ENCODE measurements at places on chromosomes 12 and 14.

GRCh38 chr12:8519171-8519570 lies 5.9 kb downstream of the CLEC4D start:
- no peak for DNase-seq

DNA sequence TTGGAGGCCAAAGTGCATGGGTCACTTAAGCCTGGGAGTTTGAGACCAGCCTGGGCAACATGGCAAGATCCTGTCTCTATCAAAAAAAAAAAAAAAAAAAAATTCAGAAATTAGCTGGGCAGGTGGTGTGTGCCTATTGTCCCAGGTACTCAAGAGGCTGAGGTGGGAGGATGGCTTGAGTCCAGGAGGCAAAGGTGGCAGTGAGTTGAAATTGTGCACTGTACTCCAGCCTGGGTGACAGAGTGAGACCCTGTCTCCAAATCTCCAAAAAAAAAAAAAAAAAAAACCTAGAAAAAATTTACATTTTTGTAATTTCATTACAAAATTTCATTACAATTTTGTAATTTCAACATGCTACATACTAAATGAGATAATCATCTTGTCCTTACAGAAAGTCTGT lies 42.7 kb downstream of the SYNE2 start:
- no peak for DNase-seq

DNA sequence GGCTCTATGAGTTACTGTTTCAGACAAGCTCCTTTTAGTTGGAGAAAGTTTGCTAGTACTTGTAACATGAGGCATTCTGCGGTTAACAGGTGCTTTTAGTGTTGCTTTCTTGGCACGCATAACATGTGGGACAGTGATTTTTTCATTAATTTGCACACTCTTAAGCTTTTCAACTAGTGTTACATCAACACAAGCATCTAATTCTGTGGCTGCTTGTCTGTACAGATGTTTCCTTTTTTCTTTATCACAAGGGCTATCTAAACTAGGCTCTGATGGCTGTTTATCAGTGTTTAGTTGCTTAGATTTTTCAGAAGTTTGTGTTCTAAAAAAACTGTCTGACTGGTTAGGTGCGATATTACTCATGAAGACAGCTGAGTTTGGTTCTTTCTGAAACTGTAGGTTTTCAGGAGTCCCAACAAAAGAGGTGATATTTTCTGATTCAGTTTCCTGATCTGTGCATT lies 120.1 kb downstream of the RALGAPA1 start:
- DNase-seq, result no peak

GRCh38 chr14:65650826-65651225 lies 238.3 kb downstream of the FUT8 start:
- DNase-seq, result no peak

- DNase-seq, result no peak
Observed at GRCh38 chr12:124603100-124603541, 35.7 kb upstream of the NCOR2 start.

DNA sequence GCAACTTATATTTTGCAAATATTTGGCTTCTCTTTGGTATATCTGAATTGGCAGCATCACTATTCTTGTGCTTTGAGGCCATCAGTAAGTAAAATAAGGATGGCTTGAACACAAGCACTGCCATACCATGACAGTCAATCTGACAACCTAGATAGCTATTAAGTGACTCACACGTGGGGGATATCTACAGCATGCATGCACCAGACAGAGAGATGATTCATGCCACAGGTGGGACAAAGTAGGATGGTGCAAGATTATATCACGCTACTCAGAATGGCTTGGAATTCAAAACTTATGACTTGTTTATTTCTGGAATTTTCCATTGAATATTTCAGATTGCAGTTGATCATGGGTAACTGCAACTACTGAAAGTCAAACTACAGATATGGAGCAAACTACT lies 675.6 kb upstream of the MDGA2 start:
- no peak for DNase-seq

DNA sequence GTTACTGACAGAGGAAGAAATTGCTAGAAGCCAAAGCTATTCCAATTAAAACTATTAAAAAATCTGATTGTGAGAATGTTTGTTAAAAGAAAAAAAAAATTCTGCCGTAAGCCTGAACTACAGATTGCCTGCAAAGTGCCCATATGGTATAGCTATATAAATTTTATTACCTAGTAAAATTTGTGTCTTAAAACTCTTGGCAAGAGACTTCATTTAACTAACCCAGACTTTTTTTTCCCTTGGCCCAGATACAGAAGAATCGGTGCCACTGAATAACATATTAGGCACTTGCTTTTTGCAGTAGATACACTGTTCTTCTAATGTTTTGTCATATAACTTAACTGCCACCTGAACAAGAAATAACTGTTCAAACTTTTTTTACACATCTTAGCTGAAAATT lies 125.5 kb downstream of the RPS29 start:
- DNase-seq, result no peak

GRCh38 chr12:125280482-125281377 lies 215.5 kb downstream of the AACS start:
- DNase-seq, result no peak

DNA sequence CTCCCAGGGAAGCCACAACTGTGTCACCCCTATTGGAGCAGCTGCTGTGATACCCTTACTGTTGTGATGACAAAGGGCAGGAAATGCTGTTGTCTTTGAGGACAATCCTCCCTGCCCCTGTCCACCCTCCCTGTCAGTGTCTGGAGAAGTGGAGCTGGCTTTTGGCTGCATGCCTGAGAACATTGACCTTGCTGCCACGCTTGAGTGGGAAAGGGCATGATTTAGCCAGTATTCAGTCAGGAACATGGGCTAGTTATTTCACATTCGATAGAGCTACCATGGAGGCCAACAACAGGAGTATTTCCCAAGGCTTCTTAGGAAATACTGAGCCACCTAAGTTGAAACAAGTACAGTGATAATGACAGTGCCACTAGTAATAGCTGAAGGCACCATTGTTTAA lies 59.4 kb downstream of the MYRFL start:
- no peak for DNase-seq

- DNase-seq, result peak; percentile 72
Observed at GRCh38 chr12:40010899-40011774, 94.7 kb downstream of the SLC2A13 start.

GRCh38 chr12:111705672-111706071 lies 19.8 kb downstream of the ACAD10 start:
- DNase-seq, result no peak

DNA sequence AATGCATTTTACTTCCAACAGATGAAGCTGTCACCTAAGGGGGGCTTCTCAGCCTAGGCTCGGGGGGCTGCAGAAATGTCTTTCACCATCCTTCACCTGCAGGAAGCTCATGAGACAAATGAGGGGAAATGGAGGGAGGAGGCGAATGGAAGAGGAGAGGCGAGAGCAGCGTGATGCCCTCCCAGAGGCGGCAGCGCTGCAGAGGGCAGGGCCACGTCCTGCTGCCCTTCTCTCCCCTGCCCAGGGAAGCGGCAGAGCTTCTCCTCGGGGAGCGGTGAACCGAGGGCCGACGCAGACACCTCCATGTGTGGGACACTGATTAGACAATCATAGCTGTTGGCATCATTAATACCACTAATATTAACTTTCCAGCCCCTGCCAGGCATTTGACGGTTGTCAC lies 78.3 kb downstream of the SERPINA3 start:
- no peak for DNase-seq

GRCh38 chr14:61691495-61691894 lies 3.8 kb upstream of the HIF1A start:
- DNase-seq, result no peak

DNA sequence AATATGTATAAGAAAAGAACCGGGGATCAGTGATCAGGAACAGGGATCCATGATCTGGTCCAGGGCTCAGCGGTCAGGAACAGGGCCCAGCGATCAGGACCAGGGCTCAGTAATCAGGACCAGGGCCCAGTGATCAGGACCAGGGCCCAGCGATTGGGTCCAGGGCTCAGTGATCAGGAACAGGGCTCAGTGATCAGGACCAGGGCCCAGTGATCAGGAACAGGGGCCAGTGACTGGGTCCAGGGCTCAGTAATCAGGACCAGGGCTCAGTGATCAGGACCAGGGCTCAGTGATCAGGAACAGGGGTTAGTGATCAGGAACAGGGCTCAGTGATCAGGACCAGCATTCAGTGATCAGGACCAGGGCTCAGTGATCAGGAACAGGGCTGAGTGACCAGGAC lies 56.3 kb downstream of the TMEM121 start:
- DNase-seq, result peak; percentile 56

DNA sequence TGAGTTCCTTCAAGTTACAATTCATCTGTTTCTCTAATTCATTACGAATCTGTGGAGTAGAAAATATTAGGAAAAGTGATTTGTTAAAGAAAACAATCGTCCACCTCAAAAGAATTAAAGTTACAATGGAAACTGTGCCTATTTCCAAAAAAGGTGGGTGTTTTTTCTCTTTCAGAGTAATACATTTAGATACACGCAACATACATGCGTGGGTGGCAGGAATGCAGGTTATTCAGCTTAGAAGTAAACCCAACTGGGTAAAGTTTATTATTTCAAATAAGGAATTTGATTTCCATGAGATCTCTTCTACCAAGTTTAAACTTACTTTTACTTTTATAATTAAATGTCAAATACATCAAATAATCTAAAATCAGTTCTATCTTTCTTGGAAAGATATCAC lies 52.2 kb downstream of the SSH1 start:
- no peak for DNase-seq

DNA sequence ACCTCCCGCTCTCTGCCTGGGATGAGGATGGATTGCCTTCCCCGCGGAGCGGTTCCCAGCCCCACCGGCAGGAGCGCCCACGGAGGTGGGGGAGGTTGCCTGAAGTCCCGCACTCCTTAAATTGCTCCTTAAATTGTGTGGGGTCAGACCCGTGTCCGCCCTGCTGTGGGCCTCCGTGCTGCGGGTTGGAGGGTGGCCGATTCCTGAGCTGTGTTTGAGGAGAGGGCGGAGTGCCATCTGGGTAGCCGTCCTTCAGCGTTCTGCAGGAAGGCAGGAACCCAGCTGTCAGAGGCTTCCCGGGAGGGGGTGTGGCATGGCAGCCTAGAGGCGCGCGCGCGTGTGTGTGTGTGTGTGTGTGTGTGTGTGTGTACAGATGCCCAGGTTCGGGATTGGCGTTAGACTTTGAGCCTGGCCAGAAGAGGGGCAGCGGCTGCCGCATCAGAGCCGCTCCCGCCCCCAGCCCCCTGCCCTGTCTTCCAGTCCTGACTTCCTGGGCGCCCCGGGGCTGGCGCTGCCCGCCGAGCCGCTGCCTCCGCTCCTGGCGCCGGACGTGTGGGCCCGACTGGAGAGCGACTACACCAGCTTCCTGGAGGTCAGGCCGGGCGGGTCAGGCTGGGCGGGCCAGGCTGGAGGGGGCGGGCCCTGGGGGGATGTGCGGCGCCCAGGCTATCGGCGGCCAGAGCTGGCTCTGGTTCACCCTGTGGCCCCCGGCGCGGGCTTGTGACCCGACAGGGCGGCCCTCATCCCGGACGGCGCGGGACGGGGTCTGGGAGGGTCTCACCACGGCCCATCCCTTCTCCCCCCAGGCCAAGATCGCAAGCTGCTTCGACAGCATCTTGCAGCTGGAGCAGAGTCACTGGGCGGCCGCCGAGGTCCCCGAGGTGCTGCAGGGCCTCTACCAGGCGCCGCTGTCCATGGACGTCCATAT lies 9.2 kb downstream of the EXOC3L4 start:
- DNase-seq, result no peak

DNA sequence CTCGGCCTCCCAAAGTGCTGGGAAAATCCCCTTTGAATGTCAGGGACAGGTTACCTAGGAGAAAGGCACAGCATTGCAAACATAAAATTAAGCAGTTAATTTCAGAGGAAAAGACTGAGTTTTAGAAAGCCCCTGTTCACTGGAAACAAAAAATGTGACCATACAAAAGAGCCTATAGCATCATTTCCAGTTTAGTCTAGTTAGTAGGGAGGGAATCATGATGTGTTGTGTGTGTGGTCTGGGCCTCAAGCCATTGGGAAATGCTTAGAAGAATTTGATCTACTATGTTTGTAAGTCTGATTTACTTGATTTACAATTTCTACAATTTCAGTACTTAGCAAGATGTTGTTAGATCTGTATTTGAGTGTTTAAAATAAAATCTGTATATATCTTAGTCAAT lies 47.1 kb upstream of the RERG start:
- no peak for DNase-seq

GRCh38 chr14:76386944-76387782 lies 11.2 kb downstream of the ESRRB start:
- DNase-seq, result peak; percentile 84

GRCh38 chr14:60768602-60769001 lies 34.0 kb downstream of the MNAT1 start:
- DNase-seq, result no peak

DNA sequence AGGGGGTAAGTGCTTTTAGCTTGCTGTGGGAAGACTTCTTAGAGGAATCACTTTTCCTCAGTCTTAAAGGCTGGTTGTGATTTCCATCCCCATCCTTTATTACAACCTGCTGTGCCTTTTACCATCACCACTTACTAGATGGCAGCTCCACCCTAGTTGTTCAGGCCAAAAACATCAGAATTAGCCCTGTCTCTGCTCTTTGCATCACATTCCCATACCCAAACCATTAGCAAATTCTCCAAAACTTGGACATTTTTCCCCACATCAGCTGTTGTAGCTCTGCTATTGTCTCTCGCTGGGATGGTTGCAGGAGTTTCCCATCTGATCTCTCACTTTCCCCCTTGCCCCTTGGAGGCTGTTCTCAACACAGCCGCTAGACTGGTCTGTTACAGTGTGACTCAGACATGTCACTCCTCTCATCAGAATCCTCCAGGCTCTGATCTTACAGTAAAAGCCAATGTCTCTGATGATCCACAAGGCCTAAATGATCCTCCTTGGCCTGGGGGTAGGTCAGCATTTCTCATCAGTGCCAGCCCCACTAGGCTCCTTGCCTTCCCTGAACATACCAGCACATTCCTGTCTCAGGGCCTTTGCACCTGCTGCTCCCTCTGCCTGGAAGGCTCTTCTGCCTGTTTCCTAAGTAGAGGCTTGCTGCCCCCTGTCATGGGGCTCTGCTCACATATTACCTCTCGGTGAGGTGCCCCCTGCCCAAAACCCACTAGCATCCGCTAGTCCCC lies 102.5 kb downstream of the BEGAIN start:
- DNase-seq, result no peak

All from activated effector memory CD4-positive, alpha-beta T cell treated with anti-CD3 and anti-CD28 coated beads, Interleukin-2, amount 50 U/mL, for 16 hours (primary cell).